Osteoblast (primary cell): ENCODE measurements at places on chromosomes 5 and 9. TPM values are rescaled to one million over a fixed set of nuclear protein-coding genes. Genes with fewer than 3 reads are reported as not detected.

- no peaks in the 10 kb centered on the region for H3K27me3 ChIP-seq
- H3K36me3 ChIP-seq, result peaks cover 14% of the 10 kb centered on the region
- peak overlapping the region; percentile 96 for H3K27ac ChIP-seq
- H3K4me1 ChIP-seq, result peaks cover 35% of the 10 kb centered on the region
Observed at GRCh38 chr5:172835290-172835993, 1.4 kb downstream of the ERGIC1 start.

- no peak overlapping the region for H3K4me3 ChIP-seq
- H3K4me1 ChIP-seq, result peaks cover 14% of the 10 kb centered on the region
- DNase-seq, result peak; percentile 81
Observed at GRCh38 chr9:72025906-72026305, 34.5 kb downstream of the C9orf57 start.

GRCh38 chr5:74543162-74543995, 97.1 kb downstream of the ENC1 start:
- peak overlapping the region; percentile 32 for H3K4me3 ChIP-seq
- peaks cover 34% of the 10 kb centered on the region for H3K4me1 ChIP-seq
- peak overlapping the region; percentile 83 for H3K27ac ChIP-seq
- H3K27me3 ChIP-seq, result no peaks in the 10 kb centered on the region
- DNase-seq, result peak; percentile 88

Gene CD72
- total RNA-seq, result 2.7 and 2.9 TPM in 2 replicates

Gene DMGDH
- 7.2 and 9.7 TPM in 2 replicates for total RNA-seq

Gene LHX2
- not detected in 2 replicates for total RNA-seq

Gene TNFSF8
- not detected in 2 replicates for total RNA-seq
